PC-9 (cell line): ENCODE measurements at places on chromosomes 7 and 10.

GRCh38 chr10:35937546-35937945, 295.4 kb upstream of the FZD8 start:
- H3K4me3 ChIP-seq, result no peak overlapping the region
- no peak for DNase-seq
- no peak overlapping the region for H3K27ac ChIP-seq
- H3K4me1 ChIP-seq, result no peaks in the 10 kb centered on the region
- H3K27me3 ChIP-seq, result 0 out of 2 replicates have a peak, but pooled peaks cover 7% of the 10 kb centered on the region

DNA sequence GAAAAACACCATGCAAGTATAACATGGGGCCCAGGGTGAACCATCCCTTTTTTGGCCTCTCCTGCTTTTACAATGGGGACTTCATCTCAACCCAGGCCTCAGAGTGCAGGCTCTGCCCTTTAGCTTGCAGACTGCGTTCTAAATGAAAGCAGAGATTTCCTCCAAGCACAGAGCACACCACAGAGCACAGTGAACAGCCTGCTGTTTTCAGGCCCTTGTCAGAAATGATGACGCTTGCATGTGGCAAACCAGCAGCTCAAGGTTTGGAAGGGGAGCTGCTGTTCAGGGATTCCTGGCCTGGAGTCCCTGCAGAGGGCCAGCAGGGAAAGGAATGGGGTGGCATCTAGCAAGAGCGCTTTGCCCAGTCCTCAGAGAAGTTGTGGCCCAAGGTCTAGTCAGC, 167.3 kb upstream of the CDCA7L start:
- no peaks in the 10 kb centered on the region for H3K27me3 ChIP-seq
- H3K27ac ChIP-seq, result no peak overlapping the region
- H3K4me1 ChIP-seq, result no peaks in the 10 kb centered on the region
- no peak for DNase-seq

DNA sequence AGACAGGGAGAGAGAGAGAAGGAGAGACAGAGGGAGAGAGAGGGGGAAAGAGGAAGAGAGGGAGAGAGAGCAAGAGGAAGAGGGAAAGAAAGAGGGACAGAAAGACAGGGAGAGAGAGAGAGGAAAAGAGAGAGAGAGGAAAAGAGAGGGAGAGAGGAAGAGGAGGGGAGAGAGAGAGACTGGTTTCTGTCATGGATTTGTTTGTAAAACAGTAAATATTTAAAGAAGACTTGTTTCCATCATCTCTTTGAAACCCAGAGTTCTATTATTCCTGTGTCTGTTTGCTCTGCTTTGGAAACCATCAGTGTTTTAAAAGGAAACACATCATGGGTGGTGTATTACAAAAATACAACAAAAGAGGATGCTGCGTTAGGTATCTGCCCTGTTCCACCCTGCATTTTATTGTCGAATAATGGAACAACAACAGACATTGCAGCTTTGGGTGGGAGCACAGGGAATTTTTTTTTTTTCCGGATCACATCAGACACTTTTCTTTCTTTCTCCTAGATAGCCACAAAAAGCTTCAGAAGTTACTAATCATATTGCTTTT, 150.7 kb upstream of the RSU1 start:
- no peaks in the 10 kb centered on the region for H3K27me3 ChIP-seq
- H3K27ac ChIP-seq, result no peak overlapping the region
- H3K36me3 ChIP-seq, result no peaks in the 10 kb centered on the region
- H3K4me1 ChIP-seq, result peaks cover 12% of the 10 kb centered on the region
- DNase-seq, result no peak

DNA sequence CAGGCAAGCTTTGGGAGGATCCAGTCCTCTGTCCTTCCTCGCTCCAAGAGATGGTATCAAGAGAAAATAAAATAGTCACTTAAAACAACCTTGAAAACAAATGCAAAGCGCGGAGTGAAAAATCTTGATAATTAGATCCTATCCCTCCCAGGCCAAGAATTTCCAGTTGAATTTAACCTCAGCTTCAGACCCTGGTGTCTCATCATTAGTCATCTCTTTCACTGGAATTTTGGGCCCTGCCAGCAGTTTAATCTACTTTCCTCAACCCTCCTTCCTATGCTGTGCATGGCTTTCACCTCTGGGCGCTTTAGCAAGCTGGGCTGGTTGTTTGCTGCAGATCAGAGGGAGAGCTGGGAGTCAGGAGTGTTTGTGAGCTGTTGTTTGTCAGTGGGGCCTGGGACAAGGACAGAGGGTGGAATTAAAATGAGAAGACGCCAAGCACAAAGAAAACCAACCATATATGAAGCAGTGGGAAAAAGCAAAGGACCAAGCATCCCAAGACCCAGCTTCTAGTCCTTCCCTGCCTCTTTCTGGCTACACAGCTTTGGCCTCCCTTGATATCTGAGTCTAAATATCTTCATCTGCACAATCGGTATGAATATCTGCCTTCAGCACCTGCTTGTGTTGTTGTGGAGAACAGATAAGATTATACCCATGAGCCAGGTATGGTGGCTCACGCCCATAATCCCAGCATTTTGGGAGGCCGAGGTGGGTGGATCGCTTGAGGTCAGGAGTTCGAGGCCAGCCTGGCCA, 13.5 kb downstream of the MYOF start:
- H3K27ac ChIP-seq, result peak overlapping the region; percentile 97
- DNase-seq, result peak; percentile 63
- no peaks in the 10 kb centered on the region for H3K27me3 ChIP-seq
- H3K4me1 ChIP-seq, result peaks cover 47% of the 10 kb centered on the region

GRCh38 chr7:152987656-152988055, 228.1 kb downstream of the ACTR3B start:
- no peaks in the 10 kb centered on the region for H3K4me1 ChIP-seq
- H3K27me3 ChIP-seq, result no peaks in the 10 kb centered on the region
- no peaks in the 10 kb centered on the region for H3K36me3 ChIP-seq

GRCh38 chr10:102262744-102263370, 17.5 kb downstream of the GBF1 start:
- H3K4me1 ChIP-seq, result no peaks in the 10 kb centered on the region
- no peak overlapping the region for H3K27ac ChIP-seq
- no peak overlapping the region for H3K4me3 ChIP-seq
- H3K27me3 ChIP-seq, result no peaks in the 10 kb centered on the region
- 0 out of 2 replicates have a peak, but pooled peaks cover 4% of the 10 kb centered on the region for H3K36me3 ChIP-seq
